ENCODE measurements at places on chromosomes 12 and 14.

DNA sequence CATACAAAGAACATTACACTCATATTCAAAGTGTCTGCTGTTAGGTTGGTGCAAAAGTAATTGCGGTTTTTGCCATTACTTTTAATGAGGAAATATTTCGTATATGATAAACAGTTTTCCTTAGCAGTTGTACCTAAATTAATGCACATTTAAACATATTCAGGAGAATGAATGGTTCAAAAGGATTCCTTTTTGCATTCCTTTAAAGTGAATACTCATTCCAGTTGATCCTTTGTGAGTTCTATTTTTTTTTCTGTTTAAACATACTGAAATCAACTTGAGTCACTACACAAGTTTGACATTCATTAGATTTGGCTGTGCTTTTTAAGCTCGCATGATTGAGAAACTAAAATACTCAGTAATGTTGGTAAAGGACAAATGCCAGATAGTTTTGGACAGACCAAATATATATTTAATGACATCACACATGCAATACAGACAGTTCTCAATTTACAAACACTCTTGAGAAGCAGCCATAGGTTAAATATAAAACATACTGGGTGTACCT lies 13.8 kb upstream of the SLC38A2 start:
- DNase-seq: no peak

DNA sequence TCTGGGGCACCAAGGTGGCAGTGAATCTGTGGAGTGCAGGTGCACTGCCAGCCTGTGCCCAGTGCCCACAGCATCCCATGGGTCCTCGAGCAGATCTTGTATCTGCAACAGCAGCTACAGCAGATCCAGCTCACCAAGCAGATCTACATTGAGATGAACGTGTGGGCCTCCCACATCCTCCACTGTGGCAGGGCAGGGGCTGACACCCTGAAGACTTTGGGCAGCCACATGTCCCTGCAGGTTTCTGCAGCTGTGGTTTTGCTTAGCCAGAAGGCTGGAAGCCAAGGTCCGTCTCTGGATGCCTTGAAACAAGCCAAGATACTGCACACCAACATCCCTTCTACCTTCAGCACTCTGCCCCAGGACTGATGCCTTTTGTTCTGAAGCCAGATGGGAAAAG lies 338.8 kb upstream of the OR4E1 start:
- no peak for DNase-seq

GRCh38 chr12:12265571-12266388 lies 1.1 kb downstream of the LRP6 start:
- DNase-seq: no peak

GRCh38 chr14:102868956-102869547 lies 53.4 kb upstream of the AMN start:
- DNase-seq: no peak

DNA sequence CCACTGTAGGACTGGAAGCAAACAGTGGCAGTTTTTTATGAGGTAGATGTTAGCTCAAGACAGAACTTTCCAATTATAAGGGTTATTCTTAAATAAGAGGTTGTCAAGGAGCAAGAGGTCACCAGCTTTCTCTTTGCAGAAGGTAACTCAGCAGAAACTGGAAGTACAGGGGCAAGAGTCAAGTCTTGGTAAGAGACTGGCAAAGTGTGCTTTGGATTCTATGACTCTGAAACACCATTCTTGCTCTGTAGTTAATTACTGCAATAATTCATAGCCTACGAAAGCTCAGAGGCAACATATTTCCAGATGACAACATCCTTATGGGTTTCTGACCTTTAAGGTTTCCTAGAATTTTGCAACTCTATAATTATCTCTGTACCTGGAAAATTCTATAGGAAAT lies 51.3 kb downstream of the RMST start:
- no peak for DNase-seq

GRCh38 chr14:100882026-100882967 lies 21.2 kb downstream of the RTL1 start:
- no peak for DNase-seq

DNA sequence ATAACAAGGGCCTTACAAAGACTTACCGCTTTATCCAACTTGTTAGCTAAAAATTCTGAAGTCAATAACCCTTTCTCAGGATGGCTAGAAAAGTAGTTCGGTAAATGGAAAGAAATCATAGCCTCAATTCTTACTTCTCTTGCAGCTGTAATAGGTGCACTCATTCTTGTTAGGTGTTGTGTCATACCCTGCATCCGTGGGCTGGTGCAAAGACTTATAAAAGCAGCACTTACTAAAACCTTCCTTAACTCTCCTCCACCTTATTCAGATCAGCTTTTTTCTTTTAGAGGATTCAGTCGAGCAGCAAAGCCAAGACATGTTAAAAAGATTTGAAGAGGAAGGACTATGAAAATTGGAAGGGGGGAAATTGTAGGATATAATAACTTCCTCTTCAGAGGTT lies 238.2 kb upstream of the DIO3 start:
- DNase-seq: no peak

DNA sequence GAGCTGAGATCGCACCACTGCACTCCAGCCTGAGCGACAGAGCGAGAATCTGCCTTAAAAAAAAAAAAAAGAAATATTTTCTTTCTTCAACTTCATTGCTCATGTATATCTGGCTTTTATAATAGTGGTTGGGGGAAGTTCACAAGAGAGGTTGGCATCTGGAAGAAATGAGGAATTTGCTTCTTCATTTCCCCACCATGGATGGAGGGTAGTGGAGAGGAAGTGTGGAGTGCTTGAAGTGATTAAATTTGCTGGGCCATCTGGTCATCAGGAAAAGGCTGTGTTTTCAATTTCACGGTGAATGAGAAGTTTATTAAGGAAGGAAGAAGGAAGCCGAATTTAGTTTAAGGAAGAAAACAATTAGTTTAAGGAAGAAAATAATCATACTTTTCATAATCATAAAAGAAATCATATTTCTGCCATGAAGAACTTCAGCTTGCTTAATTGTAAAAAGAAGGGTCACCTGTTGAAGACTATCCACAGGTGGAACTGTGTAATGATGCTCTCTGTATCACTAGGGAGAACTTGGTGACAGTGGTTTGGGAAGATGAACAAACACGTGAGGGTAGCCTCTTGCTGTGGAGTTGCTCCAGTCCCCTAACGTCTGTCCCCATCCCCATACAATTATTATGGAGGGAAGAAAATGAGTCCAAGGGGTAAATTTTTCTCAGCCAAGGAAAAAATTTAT lies 197.3 kb upstream of the ARHGAP5 start:
- DNase-seq: no peak

GRCh38 chr12:20523658-20524057 lies 155.3 kb downstream of the PDE3A start:
- no peak for DNase-seq

- no peak for DNase-seq
These were observed 7.6 kb upstream of the SERPINA1 start for GRCh38 chr14:94395888-94396574.

DNA sequence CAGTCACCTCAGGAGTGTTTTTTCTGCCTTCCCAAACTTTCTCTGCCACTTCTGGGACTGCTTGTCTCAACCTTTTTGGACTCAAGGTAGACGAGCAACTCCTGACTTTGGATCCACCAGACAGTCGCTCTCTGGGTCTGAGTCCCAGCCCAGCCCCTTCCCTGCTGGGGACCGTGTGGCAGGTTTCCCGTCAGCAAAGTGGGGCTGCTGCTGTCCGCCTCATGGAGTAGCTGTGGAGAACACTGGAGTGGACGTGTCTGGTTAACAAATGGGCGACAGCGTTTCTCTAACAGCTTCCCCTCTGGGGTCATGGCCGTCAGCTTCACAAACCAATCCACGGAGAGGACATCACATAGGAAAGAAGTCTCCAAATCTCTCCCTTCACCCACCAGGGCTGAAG lies 54.8 kb downstream of the KCTD10 start:
- no peak for DNase-seq

DNA sequence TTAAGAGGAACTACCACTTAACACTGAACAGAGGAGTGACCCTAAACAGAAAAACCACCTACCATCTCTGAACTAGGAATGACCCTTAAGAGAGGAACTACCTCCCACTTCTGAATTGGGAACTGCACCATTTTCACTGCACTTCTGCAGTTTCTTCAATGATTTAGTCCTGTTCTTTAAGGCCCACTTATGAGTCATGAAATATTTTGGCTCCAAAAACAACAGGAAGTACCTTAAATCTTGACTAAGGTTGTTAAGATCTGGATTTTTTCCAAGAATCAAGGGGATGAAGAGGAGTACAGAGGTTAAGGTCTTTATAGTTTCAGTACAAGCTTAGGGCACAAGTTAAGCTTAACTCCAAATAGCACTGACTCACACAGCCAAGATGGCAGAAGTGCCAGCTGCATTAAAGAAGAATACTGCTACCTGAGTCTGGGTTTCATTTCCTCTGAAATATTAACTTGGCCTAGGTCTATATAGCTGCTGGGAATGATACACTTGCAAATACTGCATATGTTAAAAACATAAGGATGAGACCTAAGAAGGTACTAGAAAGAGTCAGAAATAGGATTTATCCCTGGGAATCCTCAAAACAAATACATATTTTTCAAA lies 4.2 kb downstream of the NPC2 start:
- no peak for DNase-seq

- DNase-seq: no peak
These were observed 23.8 kb upstream of the TC2N start for GRCh38 chr14:91891101-91891500.

DNA sequence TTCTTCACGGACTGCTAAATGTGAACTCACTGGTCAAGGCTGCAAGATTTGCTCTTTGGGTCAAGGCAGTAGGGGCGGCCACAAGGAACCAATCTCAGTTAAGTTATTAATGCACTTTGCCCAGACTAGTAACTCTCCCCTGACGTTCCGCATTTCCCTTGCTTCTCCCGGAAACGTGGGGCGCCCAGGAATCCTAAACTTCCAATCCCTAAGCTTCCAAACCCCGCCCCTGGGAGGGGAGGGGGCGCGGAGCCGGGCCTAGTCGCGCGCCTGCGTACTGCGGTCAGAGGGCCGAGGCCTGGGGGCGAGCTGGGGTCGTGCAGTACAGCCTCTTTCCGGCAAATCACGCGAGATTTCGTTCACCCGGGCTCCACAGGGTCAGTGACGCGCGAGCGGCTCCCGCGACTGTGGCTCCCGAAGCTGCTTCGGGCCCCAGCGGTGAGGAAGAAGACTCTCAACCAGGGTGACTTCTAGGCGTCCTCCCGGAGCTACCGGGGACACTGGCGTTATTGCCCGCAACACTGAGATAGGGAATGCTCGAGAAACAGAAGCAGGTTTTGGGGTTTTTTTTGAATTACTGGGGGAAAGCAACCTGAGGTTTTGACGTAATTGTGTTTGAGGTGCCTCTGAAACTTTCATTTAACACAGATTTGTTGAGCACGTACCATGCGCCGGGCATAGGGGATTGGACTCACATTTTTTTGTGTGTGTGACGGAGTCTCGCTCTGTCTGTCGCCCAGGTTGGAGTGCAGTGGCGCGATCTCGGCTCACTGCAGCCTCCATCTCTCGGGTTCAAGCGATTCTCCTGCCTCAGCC lies at the start of gene PTGR2:
TSS of gene PTGR2 (plus strand) at position 265 of the 816 bp plus-strand sequence. CDS start 7,032 bp downstream, outside the sequence.
- peak; percentile 77 for DNase-seq

DNA sequence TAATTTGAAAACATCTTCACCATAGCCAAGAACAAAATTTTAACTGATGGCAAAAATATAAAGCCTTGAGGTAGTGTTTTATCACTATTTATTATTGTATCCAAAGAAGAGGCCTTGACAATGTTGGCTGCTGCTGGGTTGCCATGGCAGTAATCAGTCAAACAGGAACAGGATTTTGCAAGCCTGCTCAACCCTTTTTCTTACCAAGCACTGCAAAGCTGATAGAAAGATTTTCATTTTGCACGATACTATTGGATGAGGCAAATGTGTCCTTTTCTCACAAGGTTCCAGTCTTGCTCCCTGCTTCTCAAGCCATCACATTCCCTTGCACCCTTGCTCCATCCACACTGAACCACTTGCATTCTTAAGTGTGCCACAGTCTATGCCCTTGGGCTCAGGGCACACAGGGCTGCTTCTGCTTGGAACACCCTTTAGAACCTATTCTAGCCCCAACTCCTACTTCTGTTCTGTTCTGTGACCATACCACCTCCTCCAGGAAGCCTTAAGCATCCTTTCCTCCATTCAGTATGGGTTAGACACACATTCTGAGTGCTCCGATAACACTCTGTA lies 76.5 kb upstream of the AMIGO2 start:
- no peak for DNase-seq

DNA sequence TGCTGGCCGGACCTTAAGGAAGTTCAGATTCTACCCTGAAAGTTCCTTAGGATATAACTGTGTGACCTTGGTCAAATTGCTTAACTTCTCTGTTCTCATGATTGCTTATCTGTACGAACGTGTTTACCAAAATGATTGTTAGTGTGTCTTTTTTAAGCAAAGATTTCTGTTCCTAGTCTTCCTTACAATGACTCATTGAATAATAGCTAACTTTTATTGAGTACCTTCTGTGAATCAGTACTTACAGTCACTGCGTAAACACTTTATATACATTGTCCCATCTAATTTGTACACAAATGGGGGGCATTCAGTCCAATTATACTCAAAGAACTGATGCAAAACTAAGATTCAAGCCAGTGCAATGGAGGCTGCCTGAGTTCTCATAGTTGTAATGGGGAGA lies 4.2 kb upstream of the TMEM30B start:
- no peak for DNase-seq

DNA sequence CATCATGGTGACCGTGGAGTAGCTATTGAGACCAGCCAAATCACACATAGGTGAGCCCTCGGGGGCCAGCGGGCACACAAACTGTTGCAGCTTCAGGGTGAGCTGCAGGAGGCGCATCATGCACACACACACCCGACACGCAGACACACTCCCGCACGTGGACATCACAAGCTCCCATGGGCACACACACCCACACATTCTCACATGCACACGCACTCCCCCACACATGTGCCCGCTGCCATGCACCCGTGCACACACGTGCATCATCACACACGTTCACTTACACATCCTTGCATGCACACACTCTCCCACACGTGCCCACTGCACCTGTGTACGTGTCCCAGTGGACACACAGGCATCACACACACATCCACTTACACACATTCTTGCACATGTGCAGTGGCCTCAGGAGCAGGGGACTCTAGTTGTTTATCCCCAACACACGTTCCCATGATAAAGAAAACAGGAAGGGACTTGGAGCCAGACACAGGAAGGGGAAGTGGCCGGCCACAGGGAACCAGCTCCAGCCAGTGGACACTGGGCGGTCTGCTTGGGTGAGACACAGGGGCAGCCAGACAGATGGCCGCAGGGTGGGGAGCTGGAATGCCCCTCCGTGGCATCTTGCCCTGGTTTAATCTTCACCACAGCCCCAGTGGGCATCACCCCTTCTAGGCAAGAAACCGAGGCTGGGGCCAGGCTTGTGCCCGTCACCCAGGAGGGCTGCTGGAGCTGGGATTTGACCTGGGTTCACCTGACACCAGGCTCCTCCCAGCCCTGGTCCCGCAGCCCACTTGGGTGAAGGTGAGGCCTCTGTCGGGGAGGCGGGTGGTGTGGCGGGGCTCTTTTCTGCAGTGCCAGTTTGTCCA lies 49.7 kb downstream of the CYP46A1 start:
- DNase-seq: no peak

GRCh38 chr12:50221228-50222008 lies 54.2 kb upstream of the CERS5 start:
- DNase-seq: no peak

Data from NCI-H1417 treated with DMSO at 0.1 percent for 48 hours (cell line).